ENCODE measurements at places on chromosomes 2 and 18.
A peak's percentile ranks its signal among the peaks of the same experiment; 100 is the strongest.

DNA sequence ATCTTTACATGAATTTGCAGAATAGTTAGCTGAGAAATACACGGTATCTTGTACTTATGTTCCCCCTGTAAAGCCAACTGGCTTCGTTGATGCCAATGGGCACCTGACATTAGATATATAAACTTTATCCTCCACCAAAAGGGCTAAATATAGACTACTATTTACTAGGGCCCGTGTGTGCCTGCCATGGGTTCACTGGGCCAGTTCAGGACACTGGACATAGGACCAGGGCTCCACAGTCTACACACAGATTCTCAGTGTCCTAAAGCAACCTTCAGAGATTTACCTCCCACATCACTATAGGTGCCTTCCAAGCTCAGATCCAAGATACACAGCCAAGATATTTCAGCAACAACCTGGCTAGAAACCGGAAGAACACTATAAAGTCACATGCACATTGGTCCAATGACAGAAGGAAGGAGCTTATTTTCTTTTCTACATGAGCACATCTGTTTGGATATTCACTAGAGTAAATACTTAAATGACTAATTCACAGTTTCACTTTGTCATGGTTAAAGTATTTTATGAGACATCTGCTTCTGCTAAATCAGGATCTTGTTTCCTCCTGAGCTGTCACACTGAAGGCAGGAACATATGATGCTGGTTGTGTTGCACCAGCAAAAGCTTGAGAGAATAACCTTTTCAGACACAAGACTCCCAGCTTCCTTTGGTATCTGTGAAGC is 95.1 kb downstream of the MYO5B start:
- peak; percentile 33 for DNase-seq

DNA sequence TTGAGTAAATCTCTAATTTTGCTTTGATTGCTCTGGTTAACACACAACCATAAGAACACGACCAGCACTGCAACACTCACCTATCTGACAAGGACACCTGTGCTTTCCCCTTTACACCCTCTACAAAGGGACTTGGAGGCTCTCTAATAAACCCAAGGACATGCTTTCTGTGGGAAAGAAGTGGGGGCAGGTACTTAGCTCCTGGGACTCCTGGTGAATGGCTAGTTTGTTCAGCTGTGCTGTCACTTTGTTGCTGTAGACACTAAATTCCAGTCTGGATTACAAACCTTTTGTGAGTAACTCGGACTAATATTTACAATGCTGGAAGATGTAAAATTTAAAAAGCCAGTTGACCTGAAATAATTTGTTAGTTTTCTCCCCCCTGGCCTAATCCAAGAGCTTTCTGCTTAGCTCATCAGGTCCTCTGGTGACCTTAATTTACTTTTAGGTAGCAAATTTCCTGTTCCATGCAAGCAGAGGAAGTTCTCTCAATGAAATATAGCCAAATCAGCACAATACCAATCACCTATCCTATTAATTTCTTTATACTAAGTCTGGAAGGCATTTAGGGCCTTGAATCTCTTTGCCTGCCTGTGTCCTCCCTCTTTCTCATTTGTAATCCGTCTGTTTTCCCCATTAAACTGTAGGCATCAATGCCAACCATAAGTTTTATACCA is 67.5 kb downstream of the PLCL1 start:
- DNase-seq = no peak

DNA sequence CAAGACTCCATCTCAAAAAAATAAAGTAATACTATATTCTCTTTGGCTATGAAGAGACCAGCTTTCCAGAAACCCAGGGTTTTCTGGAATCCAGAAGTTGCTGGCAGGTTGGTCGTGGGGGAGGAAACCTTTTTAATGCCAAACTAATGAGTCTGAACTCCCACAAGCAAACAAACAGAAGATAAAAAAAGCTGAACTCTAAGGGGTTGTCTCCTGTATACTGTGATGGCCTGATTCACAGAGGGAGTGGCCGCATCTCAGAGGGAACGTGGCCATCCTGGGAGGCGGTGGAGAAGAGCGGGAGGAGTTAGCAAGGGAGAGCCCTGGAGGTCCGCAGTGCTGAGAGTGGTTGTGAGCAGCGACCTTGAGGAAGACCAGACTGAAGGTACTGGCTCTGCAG is 36.1 kb downstream of the LIMS1 start:
- peak; percentile 74 for DNase-seq

DNA sequence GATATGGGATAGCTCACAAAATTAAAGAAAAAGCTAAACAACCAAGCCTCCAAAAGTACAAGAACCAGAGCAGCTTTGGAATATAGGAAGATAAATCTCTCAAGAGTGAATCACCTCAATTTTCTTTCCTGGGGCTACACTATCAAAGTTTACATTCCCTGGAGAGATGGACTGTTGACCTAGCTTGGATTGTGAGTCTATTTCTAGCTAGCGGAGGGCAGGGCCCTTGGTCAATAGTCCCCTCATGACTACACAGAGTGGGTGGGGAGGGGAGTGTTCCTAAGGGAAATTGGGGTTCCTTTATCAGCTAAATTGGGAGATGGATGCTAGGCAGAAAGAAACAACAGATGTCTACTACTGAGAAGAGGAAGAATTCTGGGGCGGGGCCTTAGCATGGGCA is 29.9 kb upstream of the EIF2AK3 start:
- peak; percentile 52 for DNase-seq

- no peak for DNase-seq
Measured at GRCh38 chr2:99708231-99708630, 218.4 kb upstream of the REV1 start.

GRCh38 chr2:226673314-226673723 is 126.3 kb downstream of the IRS1 start:
- DNase-seq = peak; percentile 100

- no peak for DNase-seq
Measured at GRCh38 chr2:98847853-98848252, 88.2 kb downstream of the CRACDL start.

GRCh38 chr2:130393318-130393910 is 37.6 kb downstream of the PTPN18 start:
- peak; percentile 61 for DNase-seq

- peak; percentile 84 for DNase-seq
Measured at GRCh38 chr2:228613133-228613850, 431.8 kb upstream of the SPHKAP start.

DNA sequence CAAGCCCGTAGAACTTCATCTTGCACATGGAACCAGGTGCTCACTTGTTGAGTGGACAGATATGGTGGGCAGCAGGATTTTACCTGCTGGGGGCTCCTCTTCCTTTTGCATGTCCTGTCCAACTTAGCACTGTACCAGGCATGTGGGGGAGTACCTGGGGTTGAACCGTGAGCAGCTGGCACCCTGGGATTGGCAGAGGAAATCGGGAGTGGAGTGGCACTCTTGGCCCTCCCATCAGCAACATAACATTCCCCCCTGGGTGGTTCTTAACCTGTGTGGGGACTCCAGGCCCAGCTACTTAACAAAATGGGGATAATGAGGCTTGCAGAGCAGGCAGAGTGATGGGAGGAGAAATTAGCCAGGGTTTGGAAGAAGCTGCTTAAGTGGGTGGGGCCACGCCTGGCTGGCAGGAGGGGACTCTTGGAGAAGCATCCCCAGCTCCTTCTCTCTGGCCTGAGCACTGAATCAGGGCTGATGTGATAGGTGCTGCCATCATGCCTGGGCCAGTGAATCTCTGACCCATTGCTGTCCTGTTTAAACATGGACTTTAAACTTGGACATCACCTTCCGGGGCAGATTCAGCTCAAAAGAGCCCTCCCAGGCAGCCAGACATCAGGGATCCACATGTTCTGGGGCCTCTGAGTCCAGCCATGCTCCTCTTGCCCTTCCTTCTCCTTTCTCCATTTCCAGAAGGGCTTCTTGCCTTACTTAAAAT is 15.5 kb downstream of the FOSL2 start:
- peak; percentile 72 for DNase-seq

DNA sequence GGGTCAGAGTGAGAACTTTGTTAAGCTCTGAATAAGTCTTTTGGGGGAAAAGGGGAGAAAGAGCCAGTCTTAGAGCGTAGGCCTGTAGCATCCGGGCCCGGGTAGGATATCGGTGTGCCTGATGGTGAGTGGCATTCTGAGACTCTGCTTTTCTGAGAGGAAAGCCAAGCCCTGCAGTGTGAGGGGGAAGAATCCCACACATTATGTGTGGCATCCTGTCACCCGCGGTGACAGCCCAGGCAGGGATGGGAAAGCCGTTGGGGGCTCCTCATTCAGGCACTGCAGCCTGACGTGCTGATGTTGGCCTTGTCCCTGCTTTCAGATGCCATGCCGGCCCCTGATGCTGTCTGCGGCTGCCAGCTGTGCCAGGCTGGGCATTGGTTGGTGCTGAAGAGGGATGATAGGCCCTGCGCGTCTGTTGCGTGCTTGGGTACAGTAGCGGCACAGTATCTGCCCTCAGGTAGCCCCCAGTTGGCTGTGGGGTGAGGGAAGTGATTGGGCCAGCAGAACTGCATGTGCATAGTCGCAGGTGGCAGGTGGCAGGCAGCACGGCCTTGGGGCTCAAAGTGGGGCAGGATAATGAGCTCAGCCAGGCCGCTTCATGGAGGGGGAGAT is 37.6 kb downstream of the GLI2 start:
- no peak for DNase-seq

DNA sequence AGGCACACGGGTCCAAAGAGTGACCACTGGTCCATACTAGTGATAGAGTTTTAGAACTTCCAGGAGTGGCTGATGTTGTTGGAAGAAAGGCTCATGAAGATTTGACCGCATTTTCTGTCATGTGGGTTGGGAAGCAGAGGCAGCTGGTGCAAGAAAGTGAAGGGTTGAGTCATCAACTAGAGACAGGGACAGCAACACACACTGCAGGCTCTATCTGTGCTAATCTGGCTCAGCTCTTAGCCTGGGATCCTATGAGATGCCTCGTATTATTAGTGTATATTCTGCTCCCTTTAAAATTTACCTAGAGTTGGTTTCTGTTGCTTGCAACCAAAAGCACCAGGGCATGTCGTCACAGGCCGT is 2.5 kb upstream of the SH3RF3 start:
- DNase-seq = peak; percentile 88

All from A172 (cell line).